NCI-H526 treated with DMSO at 0.1 percent for 48 hours (cell line): ENCODE measurements at places on chromosomes 6 and 20.

DNA sequence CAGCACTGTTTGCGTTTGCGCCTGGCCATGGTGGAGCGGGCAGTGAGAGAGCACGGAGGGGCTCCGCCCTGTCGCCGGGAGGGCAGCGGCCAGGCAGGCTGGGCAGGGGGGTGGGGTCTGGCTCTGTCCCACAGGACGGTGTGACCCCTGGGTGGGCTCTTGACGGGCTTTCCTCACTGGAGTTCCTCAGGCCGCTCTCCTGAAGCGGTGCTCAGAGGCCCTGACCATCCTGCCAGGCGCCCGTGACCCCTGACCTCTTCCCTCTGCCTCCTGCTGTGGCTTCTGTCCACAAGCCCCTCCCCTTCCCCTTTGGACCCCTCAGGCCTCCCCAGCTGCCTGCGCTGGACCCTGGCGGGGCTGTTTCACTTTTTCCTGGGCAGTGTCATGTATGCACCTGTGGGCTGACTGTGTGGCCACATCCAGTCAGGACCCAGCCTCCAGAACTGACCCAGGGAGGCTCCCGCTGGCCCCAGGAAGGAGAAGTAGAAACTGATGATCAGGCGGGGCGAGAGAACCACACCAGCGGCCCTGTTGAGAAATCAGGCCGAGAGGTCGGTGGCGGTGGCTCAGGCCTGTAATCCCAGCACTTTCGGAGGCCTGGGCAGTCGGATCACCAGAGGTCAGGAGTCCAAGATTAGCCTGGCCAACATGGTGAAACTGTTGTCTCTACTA, 1.2 kb downstream of the OGFR start:
- no peak for DNase-seq

GRCh38 chr6:131443514-131443913, 129.5 kb upstream of the ARG1 start:
- no peak for DNase-seq

DNA sequence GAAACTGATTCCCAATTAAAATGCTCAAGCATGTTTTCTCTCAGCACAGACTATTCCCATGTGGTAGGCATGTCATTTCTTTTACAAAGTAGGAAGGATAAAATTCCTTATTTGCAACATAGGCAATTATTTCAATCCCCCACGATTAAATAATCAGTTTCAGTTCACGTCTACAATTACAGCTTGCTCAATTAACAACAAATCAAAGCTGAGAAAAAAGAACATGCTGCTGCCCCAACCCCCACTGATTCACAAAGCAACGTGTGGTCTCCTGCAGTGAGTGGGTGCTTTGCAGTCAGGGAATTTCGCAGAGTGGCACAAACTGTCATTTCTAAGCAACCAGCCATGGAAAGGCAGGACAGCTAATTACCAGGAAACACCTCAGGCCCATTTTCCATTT, 17.0 kb downstream of the RNASET2 start:
- DNase-seq = no peak

DNA sequence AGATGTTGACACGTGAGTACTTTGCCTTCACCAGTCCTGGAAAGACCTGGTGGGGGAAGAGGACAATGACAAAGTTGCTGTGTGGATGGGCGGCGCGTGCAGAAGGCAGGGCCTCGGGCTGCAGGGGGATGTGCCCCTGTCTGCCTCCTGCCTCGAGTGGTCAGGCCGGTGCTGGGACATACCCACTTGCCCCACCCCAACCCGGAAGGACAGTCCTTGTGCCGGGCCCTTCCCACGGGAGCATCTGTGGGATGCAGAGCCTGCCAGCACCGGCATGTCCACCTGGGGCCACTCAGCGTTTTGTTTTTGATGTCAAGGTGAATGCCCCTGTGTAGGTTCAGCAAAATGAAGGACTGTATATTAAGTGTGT, 60.5 kb upstream of the BHLHE23 start:
- no peak for DNase-seq

DNA sequence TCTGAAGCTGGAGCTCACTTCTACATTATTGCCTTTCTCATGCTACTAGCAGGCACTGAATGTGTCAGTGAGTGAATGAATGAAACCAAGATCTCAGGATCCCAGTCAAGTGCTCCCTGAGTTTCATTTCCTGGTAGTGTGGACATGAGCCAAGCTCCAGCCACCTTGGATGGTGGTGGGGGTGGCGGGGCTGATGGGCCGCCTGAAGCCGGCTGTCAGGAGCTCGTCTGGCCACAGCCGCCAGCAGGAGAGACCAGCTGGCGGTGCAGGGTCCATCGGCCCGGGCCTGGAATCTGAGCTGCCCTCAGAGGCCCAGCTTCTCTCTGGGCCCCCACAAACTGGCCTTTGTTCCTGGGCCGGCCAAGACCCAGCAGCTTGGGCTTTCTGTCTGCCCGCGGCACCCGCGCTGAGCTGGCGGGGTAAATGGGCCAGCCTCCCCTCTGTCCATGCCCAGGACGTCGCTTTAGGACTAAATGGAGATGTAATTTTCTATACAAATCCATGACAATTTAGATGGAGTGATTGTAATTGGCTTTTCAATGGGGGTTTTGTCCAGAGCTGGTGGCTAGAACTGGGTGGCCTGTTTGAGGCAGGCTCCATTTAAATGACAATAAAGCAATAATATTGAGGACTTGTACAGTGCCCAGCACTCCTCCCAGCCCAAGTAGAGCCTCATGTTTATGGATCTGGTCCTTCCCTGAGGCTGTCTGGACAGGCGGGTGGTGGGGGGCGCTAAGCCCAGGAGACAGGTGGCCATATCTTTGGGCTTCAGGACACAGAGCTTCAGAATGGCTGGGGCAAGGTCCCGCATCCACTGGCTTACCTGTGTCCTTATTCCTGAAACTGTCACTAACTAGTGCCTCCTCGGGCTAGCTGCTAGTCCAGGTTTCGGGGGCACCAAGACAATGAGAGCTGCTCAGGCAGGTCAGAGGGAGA, 43.5 kb downstream of the NOL4L start:
- no peak for DNase-seq

DNA sequence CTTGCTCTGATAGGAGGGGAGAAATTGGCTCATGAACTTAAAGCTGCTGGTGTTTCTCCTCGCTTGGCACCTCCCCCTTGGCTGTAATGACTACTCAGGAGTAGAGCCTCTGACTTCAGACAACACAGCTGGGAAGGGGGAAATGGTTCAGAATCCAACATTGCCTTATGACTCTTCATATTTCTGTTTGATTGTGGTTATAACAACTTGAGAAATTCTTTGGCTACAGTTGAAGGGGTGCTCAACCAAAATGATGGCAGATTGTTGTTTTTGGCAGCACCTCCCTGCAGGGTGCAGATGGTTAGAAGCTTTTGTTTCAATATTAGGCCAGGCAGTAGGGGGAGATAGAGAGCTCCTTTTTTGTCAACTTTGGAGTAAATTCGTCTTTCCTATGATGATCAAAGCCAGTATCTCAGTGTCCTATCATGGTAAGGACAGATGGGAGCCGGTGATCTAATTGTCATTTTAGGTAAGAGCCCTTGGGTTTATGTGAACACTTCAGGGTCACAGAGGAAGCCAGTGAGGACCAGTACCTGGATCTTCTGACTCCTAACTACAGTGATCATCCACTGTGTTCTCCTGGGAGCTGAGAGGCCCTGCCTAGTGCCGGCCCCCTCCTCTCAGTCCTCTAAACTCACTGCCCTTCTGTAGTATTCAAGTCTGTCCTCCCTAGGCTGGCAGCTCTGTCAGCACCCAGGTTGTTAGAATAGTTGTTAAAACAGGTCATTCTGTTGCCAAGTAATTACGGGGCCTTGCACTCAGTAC, 39.9 kb downstream of the RPRD1B start:
- no peak for DNase-seq

DNA sequence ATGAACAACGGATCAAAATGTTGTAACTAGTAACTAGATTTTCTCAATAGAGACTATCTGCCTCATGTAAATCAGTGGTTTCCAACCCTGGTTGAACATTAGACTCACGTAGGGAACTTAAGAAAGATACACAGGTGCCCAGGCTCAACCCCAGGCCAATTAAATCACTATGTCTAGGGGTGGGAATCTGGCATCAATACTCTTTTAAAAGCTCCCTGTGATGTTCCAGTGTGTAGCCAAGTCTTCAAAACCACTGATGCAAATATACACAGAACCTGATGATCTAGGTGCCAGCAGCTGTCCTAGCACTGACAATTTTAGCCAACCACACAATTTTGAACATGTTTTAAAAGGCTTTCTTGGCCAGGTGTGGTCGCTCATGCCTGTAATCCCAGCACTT, 128.7 kb downstream of the TBC1D32 start:
- DNase-seq = no peak

DNA sequence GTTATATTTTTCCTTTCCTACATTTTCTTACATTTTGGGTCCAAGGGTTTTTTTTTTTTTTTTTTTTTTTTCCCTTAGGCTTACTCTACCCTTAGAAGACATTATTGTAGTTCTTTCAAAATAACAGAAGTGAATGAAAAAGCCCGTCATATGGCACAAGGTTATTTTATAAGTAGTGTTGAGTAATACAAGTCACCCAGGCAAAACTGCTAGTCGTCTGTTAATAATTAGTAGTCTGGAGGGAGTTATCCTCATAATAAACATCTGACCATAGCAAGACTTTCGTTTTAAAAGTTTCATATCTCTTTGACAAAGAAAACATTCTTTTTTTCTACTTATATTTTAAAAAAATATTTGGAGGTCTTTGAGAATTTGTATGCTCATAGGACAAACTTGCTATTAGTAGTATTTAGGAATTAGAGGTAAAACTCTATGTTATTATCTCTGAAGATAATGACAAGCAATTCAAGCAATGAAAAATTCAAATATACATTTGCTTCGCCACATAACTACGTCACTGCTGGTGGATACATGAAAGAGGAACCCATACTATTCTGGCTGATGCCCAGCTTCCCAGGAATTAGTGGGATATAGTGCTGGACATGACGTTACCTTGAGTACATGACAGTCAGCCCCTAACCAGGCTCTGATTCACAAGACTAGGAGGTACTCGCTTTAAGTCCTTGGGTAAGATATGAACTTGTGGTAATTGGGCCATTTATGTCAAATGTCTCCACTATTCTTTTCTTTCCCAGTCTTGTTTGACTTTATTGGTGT, 532.8 kb downstream of the GRIK2 start:
- no peak for DNase-seq

DNA sequence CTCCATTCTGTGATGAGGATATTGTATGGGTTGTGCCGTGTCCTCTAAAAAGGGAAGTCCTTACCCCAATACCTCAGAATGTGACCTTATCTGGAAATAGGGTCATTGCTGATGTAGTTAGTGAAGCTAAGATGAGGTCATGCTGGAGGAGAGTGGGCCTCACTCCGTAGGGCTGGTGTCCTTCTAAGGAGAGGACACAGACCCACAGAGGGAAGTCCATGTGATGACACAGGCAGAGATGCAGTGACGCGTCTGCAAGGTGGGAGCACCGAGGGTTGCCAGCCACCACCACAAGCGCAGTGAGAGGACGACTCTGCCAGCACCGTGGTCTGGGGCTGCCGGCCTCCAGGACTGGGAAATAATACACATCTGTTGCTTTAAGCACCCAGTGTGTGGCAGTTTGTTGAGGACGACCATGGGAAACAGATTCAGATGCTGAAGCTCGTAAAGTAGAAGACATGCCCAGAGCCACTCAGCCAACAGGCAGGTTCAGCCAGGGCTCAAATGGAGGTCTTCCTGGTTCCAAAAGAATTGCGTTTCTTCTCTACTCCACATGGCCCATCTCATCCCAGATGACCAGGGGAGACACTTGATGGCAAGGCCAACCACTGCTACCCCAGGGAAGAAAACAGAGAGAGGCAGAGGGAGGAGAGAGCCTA, 59.2 kb upstream of the DUSP22 start:
- no peak for DNase-seq
